ENCODE measurements at places on chromosomes 11 and 22. TPM values are rescaled to one million over a fixed set of nuclear protein-coding genes. Genes with fewer than 3 reads are reported as not detected.

GRCh38 chr11:109320595-109320994, 101.4 kb upstream of the C11orf87 start:
- DNase-seq, result no peak

- DNase-seq, result no peak
These were observed 42.2 kb downstream of the FAT3 start for GRCh38 chr11:92266806-92267205.

TRIM29 gene
- 73.7 TPM for total RNA-seq

ENDOD1 gene
- 79.8 TPM for total RNA-seq

CARD18 gene
- total RNA-seq, result not detected
